Central memory CD4-positive, alpha-beta T cell (primary cell): ENCODE measurements at places on chromosomes 16 and 17.
A peak's percentile ranks its signal among the peaks of the same experiment; 100 is the strongest.

DNA sequence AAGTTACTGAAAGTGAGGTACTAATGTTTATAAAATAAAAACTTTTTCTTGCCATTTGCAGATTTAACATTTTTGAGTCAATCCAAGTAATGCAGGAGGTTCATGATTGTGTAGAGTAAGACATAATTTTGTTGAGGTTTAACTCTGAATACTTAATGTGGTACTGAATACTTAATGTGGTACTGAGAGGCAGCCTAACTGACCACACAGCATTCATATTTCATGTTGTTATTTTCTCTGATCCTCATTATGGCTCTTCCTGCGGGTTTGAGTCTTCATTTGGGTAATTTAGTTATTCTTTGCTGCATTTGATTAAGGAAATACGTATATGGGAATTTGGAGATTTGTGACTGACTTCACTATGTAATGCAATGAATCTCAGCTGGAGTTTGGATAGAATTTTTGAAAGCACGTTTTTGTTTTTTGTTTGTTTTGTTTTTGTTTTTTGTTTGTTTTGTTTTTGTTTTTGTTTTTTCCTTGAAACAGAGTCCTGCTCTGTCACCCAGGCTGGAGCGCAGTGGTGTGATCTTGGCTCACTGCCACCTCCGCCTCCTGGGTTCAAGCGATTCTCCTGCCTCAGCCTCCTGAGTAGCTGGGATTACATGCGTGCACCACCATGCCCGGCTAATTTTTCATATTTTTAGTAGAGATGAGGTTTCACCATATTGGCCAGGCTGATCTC, 3.8 kb downstream of the SF3B3 start:
- no peak for DNase-seq

GRCh38 chr16:68893710-68894705, 50.7 kb downstream of the TANGO6 start:
- no peak for DNase-seq

DNA sequence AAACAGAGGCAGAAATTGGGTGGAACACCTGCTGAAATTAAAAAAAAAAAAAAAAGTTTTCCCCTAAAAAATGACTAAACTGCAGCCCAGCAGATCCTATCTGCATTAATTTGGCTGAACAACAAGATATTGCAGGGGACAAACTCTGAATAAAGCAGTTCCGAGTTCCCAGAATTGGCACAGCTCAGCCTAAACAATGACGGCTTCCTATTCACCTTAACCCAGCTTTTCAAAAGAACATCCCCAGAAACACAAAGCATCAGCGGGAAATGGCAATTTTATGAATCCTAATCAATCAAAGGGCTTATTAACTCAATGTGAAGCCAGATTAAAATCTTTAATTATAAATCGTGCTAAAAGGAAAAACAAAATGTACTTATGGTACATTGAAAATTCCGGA, 497.8 kb upstream of the ZFHX3 start:
- no peak for DNase-seq

GRCh38 chr17:5545051-5545987, 39.0 kb downstream of the NLRP1 start:
- no peak for DNase-seq

DNA sequence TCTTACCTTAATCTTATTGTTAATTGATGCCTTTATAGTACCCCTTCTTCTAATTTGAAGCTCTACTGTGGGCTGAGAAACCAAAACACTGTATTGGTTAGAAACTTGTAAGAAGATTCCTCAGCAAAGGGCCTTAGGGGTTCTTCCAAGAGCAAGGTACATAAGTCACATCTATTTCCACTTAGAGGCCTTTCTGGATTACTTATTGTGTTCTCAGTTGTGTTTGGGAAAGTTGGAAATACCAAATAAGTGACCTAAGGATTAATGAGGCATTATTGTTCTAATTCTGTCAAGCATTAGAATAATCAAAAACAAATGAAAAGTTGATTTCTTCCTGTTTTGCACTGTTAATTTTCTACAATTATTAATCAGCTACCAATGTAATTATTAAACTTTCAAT, 85.8 kb downstream of the SKAP1 start:
- no peak for DNase-seq

GRCh38 chr16:75482434-75483205, 12.6 kb downstream of the CHST6 start:
- no peak for DNase-seq

- no peak for DNase-seq
Measured at GRCh38 chr16:75238132-75238852, 13.1 kb downstream of the BCAR1 start.

GRCh38 chr16:55933038-55933437, 57.9 kb upstream of the CES5A start:
- DNase-seq = no peak

DNA sequence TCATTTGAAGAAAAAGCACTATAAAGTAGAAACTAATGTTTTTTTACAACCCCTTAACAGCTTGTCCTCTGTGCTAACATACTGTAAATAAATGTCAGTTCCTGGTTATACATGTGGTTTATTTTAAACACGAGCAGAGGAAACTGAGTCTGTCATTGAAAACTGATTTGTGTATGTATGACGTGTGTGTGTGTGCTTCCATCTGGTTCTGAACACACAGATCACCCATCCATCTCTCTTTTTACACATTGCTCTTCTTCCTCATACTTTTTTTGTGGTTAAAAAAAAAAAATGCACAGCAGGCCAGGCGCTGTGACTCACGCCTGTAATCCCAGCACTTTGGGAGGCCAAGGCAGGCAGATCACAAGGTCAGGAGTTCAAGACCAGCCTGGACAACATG, 49.5 kb downstream of the ZNF423 start:
- no peak for DNase-seq

DNA sequence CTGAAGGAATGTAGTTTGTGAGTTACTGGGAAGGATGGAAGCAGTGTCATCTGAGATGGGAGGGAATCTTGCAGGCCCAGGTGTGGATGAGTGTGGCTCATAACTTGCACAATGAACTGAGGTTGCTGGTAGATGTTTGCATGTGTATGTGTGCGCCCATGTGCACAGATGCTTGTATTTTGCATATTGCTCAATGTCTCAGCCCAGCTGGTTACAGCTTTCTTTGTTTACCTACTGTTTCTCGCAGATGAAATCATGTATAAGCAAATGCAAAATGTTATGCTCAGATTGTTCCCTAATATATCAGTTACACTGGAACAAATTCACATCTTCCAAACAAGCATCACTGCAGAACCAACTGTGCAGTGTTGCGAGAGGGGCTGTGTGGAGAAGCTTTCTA, 452.2 kb upstream of the EEF2KMT start:
- no peak for DNase-seq

DNA sequence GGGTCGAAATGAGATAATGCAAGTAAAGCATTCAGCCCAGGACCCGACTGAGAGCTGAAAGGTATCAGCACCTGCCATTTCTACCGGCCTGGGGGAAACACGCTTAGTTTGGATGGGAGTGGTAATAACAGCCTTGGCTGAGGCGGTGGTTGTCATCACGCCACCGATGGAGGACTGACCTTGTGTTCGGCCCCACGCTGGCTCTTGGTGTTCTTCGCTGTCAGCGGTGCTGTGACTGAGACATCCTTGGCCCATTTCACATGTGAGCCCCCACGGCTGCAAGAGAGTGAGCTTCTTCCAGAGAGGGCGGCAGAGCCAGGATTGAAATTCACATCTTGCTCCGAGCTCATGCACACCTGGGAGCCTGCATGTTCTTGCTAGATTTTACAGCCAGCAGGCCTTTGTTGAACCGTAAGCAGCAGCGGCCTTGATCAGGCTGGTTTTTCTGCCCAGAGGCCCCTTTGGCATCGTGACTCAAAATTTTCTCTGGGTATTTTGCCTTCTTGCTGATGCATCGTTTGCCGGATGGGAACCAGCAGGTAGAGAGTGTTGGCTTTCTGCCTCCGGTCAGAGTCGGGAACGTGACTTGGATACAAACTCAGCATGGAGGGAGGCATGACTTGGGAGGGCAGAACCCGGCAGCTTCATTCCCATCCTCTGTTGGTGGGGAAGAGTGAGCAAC, 341.5 kb downstream of the SNX29 start:
- no peak for DNase-seq

- no peak for DNase-seq
Measured at GRCh38 chr16:56190048-56190676, 1.1 kb upstream of the GNAO1 start.

- no peak for DNase-seq
Measured at GRCh38 chr17:41738801-41739112, 4.3 kb upstream of the HAP1 start.

DNA sequence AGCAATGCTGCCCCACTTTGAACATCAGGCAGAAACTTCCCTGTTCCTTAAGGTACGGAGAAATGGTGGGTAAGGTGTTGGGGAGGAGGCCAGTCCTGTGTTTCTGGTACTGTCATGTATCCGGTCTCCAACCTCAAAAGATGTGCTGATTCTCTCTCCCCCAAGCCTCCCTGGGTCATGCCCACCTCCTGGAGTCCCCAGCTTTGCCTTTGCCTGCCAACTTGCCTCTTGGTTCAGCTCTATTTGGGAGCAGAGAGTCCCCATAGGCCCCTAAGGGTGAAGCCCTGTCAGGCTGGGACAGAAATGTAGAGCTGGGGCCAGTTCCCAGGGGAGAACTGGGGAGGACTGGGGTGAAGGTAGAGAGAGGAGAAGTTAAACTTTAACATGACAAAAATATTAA, 1.6 kb upstream of the TBX21 start:
- DNase-seq = no peak

GRCh38 chr17:3590231-3590630, 19.0 kb downstream of the TRPV1 start:
- DNase-seq = no peak

DNA sequence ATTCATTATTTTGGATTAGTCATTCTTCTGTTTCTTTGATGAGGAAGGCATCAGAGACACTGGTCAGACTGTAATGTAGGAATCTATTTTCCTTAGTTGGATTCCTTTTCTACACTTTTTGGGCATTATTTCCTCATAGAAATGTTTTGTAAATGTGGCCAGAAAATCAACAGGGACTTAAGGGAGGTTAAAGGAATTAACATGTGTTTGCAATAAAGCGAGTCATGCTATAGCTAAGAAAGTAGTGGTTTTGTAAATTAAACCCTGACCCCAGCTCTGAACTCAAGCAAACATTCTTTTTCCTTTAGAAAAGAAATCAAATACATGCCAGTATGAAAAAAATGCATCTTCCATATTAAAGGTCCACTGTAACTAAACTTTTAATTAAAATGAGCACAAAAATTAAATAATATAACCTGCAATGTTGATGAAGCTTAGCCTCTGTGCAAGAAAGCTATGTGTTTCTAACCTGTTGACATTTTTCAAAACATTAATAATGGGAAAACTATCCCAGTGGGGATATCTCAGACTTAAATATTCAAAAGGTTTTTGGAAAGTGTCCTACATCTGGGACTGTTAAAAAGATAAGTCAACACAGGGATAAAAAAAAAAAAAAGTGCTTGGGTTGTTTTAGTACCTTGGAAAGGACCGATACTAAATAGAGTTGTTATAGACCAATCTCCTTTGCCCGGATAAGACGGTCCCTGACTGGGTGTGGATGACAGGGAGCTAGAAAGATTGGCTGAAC, 428.0 kb downstream of the CA10 start:
- no peak for DNase-seq

- DNase-seq = no peak
Measured at GRCh38 chr16:30394592-30395154, 547 bp upstream of the ZNF48 start.

DNA sequence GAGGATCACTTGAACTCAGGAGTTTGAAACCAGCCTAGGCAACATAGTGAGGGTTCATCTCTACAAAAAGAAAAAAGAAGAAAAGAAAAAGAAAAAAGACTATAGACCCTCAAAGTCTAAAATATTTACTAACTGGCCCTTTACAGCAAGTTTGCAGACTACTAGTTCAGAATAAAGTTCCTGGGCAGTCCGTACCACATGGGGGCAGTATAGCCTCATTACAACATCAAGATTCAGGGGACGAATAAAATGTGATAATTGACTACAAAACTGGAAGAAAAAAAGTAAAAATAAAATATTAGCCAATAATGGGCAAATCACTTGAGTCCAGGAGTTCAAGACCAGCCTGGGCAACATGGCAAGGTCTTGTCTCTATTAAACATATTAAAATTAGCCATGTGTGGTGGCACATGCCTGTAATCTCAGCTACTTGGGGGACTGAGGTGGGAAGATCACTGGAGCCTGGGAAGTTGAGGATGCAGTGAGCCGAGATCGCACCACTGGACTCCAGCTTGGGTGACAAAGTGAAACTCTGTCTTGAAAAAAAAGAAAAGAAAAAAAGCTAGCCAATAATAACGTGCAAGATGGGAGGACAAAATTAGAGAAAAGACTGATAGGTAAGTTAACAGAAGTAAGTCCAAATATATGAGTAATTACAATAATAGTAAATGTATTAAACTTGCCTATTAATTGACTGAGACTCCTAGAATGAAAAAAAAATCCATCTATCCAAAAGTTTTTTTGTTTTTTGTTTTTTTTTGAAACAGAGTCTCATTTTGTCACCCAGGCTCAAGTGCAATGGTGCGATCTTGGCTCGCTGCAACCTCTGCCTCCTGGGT, 129.4 kb upstream of the SEC14L1 start:
- peak; percentile 36 for DNase-seq

DNA sequence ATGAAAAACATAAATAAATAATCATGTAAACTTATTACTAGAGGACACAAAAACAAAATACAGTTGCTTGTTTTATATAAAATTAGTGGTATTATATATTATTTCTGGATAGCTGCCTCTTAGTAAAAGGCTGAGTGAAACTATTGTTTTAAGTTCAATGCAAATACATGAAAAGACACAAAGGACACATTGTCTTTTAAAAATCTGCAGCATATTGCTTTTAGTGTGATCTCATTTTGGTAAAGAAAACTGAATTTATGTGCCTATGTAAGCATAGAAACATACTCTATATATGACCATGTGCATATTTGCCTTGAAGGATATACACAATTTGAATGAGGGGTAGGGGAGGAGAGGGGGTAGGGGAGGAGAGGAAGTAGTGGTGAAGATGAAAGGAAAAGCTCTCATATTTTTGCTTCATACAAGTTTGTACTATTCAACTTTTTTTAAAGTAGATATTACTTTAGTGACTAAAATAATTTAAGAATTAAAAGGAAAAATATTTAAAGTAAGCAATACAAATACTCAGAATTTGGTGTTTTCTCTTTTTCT, 5.8 kb downstream of the ABCA10 start:
- DNase-seq = no peak

DNA sequence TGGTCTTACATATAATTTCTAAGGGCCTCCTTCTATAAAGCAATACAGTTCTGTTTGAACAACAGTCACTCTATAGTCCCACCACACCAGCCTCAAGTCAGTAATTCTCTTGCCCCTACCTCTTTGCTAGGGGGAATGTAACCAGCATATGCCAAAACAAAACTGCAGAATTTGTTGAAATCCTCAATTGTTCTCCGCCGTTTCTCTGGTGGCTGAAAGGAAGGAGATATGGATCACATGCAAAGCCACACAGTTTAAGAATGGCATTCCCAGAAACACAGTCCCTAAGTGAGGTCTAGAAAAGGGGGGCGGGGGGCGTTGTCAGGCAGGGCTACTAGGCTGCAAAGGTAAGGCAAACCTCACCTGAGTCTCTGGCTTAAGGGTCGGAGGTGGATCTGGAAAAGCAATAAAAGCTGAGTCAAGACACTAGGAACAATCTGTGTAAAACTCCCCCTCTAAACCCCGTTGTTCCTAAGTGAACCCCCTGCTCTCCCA, 1.9 kb downstream of the PHF23 start:
- DNase-seq = no peak
